ENCODE measurements at places on chromosomes 4 and X. TPM values are rescaled to one million over a fixed set of nuclear protein-coding genes. Genes with fewer than 3 reads are reported as not detected.

DNA sequence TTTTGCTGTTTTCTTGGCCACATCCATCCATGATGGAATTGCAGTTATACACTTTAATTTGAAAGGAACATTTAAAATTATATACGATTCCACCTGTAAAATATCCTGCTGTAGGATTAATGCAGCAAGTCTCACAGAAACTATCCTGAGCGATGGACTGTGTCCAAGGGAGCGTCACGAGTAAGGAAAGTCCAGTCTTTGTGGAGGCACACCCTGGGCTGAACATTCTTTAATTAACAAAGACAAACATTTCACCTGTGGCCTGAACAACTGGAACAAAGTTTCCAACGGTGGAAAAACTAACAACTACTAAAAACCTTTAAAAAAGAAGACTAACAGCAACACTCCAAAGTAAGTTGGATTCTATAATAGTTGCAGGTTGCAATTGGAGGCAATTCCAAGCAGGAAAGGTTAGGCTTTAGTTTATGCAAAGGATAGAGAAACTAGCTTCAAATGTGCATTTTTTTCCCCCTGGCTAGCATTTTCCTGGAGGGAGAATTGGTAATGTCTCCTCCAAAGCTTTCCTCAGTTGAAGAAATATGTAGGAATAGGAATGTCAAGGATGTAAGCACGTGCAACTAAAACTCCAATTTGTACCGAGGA lies 11.0 kb downstream of the EREG start:
- no peak for DNase-seq

GRCh38 chr4:52907510-52907909 lies 45.4 kb downstream of the RASL11B start:
- DNase-seq = no peak

DNA sequence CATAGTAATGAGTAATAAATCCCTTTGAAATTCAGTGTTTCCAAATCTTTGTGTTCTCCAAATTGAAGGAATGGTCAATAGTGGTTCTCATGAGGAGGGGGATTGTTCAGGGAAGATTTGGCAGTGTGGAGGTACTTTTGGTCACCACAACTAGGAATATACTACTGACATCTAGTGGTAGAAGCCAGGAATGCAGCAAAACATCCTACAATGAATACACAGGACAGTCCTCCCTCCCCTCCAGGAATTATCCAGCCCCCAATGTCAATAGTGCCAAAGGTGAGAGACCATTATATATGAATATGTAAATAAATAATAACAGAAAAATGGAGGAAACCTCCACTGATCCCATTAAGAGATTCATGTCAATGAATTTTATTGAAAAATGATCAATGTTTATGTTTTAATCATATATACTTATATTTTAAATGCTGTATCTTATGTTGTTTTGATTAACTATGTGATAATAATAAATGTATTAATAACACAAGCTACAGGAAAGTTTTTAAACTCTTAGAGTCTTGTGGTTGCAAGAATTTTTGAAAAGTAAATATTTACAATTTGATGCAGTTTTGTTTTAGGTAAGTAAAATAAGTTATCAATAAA lies 14.4 kb upstream of the FAM9A start:
- DNase-seq = no peak

- DNase-seq = no peak
Measured at GRCh38 chrX:2398064-2398656, 102.6 kb downstream of the DHRSX start.

DNA sequence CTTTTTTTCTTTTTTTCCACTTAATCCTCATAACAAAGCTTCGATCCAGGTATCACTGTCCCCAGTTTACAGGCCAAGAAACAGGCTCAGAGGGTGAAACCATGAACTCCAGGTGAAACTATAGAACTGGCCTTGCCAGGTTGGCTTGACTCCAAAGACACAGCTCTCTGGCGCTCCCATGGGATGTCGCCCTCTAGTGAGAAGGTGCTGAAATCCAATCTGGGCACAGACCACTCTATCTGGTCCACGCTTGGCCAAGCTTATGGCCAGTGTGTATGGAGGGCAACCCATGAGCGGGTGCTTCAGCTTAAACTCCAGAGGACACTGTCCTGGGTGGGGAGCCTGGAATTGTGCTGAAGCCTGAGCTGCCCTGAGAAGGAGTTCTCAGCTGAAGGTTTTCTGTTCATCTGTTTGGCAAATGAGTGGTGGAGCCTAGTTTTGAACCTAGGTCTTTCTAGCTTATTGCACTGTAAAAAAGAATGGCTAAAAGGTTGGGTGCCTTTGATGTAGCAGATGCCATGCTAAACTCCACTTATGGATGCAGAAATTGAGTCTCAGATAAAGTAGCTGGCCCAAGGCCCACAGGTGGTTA lies 70.5 kb downstream of the SEL1L3 start:
- no peak for DNase-seq

HSFX3 gene
- not detected for polyA plus RNA-seq

KIF4A gene
- polyA plus RNA-seq = 14.1 TPM

METAP1 gene
- 78.0 TPM for polyA plus RNA-seq

All from left renal pelvis (tissue), 4 donors.